ENCODE measurements at places on chromosomes 5 and 9.

GRCh38 chr9:73543727-73544126 lies 392.1 kb downstream of the ANXA1 start:
- no peak for DNase-seq

DNA sequence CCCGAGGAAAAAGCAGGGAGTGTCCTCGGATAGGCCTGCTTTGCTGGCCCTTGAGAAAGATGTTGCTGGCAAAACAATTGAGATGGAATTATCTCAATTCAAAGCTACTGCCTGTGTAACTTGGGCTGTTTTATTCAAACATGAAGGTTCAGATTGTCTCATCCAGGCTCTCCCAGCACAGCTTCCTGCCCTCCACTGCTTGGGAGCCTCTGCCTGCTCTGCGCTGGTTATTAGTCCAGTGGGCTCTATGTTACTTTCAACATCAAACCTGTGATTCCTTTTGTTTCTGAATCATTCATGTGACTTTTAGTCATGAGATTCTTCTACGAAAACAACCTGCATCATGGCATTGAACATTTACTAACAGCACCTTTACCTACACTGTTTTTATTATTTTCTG lies 123.2 kb downstream of the SNCAIP start:
- DNase-seq: no peak

DNA sequence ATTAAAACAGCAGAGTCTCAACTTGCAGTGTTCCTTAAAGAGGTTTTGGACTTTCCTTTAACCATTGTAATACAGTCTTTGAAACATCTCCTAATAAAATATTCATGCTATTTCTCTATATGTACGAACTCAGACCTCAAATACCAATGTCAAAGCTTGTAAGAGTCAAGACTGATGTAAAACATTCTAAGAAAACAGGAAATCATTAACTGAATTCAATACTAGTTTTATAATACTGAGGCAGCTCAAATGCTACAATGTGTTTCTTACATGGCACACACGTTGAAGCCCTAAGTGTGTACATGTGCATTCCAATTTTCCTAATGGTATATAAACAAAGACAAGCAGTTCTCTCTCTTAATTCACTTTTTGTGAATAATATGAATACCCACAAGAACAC lies 11.6 kb downstream of the PSIP1 start:
- no peak for DNase-seq

DNA sequence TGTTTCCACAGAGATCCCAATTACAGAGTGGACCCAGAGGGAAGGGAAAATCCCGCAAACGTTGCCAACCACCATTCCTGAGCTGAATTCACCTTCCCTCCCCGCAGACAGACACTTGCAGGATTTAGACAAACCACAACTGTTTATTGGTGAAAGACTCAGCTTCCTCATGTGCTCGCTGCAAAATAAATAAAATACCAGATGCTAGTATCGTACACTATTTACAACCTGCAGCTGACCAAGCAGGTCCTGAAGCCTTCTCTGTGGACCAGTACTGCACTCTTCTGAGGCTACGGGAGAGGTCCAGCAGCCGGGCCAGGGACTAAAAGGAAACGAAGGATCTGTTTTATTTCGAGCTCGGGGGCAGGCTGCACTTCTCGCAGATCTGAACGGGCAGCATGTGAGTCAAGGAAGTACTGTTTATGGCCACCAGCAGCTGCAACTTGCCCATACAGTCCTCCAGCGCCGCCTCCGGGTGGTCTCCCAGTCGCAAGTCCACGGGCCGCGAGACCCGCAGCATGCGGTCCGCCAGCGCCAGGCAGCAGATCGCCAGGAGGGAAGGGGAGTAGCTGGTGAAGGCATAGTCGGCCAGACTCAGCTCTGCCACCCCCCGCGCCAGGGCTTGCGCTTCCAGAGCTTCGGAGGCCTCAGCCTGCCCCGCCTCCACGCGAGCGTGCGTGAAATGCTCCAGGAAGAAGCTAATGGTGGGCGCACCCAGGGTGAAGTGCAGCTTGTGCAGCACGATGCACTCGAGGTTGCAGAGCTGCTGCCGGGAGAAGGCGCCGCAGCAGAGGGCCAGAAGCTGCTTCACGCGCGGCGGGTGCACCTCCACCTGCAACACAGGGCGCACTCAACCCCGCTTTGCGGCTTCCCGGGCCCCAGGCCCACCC lies 2.1 kb downstream of the CCNO start:
- no peak for DNase-seq

DNA sequence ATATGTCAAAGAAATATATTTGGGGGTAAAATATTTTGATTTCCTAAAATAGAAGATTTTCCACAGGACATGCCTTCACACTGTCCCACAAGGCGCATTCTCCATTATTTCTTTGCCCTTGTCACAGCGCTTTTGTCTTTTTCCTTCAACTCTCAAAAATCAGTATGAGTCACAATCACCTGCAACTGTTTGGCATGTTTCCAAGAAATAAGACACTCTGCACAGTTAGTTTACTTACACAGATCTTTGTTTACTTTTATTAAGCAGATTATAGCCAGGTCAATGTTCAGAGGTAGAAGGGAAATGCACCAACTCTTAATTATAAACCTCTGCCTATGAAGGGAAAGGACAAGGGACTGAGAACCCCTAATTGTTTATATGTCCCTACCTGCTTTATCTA lies 9.5 kb downstream of the CEMIP2 start:
- DNase-seq: no peak

- no peak for DNase-seq
These were observed 33.4 kb upstream of the BARHL1 start for GRCh38 chr9:132548751-132549640.

- DNase-seq: no peak
These were observed 1.4 kb downstream of the COL23A1 start for GRCh38 chr5:178588769-178589168.

DNA sequence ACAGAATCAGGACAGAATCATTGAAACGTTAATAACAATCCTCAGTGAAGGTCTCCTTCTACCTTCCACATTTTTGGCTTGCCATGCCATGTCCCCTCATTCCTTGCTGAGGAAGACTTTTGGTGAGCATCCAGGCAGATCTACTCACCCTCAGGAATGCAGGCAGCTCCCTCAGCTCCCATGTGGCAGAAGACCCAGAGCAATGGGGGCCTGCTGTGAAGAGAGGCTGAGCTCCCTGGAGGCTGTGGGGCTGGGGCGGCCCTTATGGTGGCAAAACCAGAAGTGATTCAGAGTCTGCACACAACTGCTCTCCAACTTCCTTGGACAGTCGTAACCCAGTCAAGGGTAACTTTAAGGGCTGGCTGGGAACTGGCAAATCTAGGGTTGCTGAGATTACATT lies 247.2 kb upstream of the EFNA5 start:
- DNase-seq: no peak

GRCh38 chr5:169875731-169876130 lies 104.6 kb downstream of the INSYN2B start:
- DNase-seq: no peak

DNA sequence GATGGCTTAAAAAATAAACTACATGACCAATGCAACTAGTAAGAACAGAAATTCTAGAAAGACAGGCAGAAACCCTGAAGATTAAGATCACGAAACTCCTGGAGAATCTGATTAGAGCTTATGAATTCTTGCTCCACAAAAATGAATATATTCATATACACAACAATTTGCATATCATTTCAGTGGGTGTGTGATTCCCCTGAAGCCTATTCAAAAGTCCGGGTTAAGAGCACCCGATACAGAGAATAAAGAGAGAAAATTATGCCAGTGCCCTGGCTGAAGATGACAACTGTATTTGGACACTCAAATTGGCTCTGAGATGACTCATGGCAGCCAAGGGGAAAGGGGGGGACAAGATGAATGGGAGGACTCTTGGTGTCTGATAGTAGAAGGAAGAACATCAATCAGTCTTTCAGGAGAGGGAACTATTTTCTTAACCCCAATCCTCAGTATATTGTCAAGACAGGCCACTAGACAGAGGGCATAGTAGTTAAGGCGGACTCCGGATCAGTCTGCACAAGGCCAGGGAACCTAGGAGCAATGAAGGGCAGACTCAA lies 6.0 kb downstream of the TMOD1 start:
- DNase-seq: no peak

DNA sequence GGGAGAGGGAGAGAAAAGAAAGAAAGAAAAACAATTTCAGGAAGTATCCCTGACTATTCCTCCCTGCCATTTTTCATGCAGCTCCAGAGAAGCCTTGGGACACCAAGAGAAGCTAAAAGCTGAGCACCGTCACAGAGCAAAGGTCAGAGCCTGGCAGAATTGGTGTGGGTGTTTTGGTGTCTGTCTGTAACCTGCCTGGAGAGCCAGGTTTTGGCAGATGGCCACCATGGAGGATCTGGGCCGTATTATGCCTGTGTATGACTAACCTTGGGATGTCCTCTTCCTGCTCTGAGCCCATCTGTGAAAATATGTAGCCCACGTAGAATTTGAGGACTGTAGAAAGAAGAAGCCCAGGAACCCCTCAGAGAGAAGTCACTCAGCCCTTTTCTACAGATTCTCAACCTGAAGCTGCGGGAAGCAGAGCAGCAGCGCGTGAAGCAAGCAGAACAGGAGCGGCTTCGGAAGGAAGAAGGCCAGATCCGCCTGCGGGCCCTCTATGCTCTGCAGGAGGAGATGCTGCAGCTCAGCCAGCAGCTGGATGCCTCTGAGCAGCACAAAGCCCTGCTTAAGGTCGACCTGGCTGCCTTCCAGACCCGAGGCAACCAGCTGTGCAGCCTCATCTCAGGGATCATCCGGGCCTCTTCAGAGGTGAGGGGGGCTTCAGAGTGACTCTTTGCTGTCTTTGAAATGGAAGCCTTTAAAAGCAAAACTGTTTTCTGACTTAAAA lies 18.8 kb downstream of the GLE1 start:
- DNase-seq: no peak

DNA sequence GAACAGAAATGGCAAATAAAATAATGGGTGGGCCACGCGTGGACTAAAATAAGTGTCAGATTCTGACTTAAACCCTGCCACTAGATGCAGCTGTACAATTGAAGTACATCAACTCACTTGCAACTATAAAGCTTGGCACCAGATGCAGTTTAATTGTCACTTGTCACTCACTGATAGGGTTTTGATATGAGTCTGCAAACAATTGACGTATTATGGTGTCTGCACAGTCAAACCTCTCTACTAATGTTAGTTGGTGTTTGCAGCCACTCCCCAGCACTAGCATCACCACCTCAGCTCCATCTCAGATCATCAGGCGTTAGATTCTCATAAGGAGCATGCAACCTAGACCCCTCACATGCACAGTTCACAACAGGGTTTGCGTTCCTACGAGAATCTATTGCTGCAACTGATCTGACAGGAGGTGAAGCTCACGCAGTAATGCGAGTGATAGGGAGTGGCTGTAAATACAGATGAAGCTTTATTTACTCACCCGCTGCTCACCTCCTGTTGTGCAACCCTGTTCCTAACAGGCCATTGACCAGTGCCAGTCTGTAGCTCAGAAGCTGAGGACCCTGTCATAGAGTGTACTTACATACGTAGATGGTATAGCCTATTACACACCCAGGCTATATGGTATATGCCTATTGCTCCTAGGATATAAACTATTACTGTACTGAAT lies 72.1 kb upstream of the SEMA6A start:
- DNase-seq: no peak

- DNase-seq: no peak
These were observed 93.7 kb upstream of the MRPS30 start for GRCh38 chr5:44714871-44715561.

GRCh38 chr9:7394002-7394774 lies 405.4 kb downstream of the DMAC1 start:
- no peak for DNase-seq

DNA sequence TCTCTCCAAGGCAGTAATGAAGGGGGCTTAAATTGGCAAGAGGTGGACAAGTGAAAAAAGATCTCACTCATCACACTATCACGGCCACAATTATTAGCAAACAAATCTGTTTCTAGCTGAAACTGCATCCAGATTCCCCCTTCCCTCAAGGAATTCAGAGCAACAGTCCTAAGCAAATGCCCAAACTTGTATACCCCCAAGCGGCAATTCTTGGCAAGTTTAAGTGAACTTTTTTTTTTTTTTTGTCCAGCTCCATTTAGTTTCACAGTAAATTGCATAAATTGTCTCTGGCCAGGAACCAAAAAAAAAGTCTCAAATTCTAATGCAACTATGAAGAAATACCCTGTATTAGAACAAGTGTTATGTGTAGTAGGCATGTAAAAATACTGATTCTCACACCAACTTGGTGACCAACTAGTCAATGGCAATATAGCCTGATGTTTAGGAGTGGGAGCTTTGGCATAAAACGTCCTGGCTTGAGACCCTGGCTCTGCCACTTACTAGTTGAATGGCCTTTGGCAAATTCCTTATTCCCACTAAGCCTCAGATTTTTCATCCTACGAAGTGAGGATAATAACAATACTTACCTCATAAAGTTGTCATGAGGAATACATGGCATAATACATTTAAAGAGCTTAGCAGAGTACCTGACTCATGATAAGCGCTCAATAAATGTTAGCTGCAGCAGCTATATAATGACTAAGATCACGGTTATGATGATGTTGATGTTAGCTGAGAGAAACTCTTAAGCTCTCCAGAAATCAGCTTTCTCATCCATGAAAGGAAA lies 193.2 kb downstream of the ADAMTSL1 start:
- no peak for DNase-seq

DNA sequence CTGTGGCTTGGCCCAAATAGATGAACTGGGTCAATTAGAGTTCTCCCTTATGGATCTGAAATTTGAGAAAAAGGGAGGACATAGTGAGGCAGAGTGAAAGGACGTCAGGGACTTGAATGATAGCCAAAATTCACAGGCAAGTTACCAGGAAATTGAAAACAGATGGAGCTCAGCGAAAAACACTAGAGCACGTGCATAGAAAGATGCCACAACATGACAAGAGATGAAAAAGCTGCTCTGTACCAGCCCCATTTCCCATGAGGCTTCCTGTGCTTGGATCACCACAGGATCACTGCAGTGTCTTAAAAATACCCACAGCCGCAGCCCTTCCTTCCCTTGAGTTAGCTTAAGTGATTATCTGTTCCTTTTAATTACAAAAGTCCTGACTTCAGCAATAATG lies 39.0 kb upstream of the HOMER1 start:
- DNase-seq: no peak

GRCh38 chr9:27673641-27674040 lies 100.4 kb upstream of the C9orf72 start:
- no peak for DNase-seq

GRCh38 chr5:34869256-34869655 lies 30.3 kb downstream of the TTC23L start:
- no peak for DNase-seq

- DNase-seq: no peak
These were observed 37.8 kb downstream of the CDH6 start for GRCh38 chr5:31231177-31231838.

DNA sequence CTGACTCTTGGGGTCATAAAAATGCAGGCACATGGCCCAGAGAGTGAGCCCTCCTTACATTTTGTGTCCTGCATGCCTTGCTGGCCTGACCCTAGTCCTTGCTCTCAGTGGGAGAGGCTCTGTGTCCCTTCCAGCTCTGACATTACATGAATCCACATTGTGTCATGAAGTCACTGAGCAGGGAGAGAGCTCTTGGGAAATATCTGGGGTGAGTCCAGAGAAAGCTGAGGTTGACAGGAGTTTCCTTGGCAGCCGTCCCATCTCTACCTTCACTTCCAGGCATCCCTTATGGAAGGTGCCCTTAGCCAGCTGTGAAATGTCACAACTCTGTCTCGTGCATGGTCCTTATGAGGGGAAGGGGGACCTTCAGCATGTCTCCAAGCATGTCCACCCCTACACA lies 41.0 kb downstream of the FAT2 start:
- DNase-seq: no peak

GRCh38 chr5:80208381-80208780 lies 47.5 kb downstream of the SERINC5 start:
- no peak for DNase-seq

- DNase-seq: no peak
These were observed 119.7 kb downstream of the CETN3 start for GRCh38 chr5:90289837-90290236.

GRCh38 chr9:92737216-92737606 lies 27.4 kb downstream of the BICD2 start:
- no peak for DNase-seq
